ENCODE measurements at places on chromosomes 11 and 22.

DNA sequence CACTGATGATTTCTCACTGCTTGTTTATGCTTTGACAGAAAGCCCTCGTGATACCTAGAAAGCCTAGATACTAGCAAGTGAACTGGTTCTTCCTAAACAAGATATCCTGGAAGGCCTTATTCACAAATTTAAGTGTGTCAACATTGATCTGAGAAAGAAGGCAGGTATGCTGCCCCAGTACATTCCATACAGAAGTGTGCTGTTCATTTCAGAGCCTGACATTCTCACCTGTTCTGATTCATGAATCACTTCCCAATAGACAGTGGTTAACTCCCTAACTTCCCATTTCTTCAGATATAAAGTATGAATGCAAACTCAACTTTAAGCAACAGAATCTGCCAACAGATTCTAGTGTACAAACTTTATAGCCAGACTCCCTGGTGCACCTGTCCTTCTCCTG, 15.5 kb upstream of the RASSF10 start:
- no peak for DNase-seq

DNA sequence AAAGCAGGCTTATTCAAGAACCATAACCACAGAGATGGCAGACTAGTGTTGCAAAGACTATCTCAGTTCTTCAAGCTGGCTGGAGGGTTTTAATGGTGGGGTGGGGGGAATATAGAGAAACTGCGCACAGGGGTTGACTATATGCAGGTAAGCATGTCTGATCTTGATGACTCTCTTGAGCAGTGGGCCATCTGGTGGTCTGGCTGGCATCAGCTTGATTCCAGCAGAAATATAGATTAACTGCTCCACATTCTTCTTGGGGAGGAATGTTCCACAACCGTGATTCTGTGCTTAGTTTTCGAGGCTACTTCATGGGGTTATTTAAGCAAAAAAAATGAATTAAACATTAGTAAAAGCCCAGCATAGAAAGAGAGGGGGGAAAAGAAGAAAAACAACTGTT, 158.8 kb upstream of the PGR start:
- DNase-seq: no peak

DNA sequence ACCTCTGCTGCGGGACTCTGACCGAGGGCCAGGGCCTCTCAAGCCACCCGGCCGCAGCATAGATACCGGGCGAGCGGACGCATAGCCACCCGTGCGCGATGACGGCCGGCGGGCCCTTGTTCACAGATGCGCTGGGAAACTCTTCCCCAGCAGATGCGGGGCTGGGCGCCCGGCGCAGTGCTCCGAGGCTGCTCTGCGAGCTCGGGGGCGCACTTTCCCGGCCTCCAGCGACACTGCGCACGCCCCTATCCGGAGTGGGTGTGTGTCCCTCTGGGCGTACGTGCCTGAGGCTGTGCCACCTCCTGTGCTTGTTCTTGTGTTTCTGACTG, 104.7 kb upstream of the E2F8 start:
- DNase-seq: no peak

GRCh38 chr11:43962383-43963278, 20.2 kb downstream of the C11orf96 start:
- no peak for DNase-seq

Data from DND-41 (cell line).